ENCODE measurements at places on chromosomes 5 and 9.

GRCh38 chr5:30040488-30041118 lies 1152.9 kb upstream of the CDH6 start:
- peak; percentile 49 for DNase-seq

DNA sequence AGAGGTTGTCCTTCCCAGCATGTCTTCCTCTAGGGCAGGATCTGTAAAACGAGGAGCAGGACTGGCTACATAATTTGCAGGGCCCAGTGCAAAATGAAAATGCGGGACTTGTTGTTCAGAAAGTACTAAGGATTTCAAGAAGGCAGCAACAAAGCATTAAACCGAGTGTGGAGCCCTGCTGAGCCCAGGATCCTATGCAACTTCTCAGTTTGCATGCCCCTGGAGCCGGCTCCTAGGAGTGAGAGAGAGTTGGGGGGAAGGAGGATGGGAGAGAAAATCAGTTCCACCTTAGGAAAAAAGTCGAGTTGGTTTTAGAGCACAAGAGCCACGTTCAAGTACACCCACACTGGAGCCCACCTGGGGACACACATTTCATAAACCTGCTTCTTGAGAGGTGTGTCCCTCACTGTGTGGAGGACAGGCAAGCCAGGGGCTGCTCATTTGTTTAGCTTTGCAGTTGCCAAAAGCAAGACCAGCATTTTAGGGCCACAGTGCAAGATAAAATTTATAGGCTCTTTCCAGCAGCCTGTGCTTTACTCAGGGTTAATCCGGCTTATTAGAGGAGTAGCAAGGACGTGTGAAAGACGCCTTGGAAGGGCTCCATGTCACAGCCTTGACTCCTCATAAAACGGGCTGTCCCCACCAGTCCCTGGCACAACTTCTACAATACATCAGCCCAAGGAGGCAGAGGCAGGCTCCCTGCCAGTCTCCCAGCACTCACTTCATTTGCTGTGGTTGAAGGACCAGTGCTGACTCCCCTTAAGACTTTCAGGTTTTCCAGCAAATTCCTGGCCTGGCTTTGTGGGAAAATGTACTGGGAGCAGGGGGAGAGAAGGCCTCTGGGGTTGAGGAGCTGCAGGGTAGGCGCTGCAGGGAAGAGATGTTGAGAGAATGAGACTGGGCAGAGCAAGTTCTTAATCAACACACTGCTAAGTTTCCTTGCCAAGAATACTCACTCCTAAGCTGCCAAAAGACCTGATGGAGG lies 159.7 kb upstream of the SEMA6A start:
- no peak for DNase-seq

- DNase-seq: no peak
Measured at GRCh38 chr5:7795306-7795705, 55.6 kb downstream of the CFAP90 start.

DNA sequence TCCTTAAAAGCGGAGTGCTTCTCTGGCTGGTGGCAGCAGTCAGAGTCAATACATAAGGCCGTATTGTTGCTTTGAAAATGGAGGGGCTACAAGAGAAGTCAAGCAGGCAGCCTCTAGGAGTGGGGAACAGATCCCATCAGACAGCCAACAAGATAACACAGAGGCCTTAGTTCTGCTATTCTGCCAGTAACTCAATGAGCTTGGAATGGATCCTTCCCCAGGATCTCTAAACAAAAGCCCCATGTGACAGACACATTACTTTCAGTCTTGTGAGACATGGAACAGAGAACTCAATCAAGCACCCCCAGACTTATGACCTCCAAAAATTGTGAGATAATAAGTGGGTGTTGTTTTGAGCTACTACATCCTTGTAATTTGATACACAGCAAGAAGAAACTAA lies 158.6 kb downstream of the RFX3 start:
- DNase-seq: no peak

DNA sequence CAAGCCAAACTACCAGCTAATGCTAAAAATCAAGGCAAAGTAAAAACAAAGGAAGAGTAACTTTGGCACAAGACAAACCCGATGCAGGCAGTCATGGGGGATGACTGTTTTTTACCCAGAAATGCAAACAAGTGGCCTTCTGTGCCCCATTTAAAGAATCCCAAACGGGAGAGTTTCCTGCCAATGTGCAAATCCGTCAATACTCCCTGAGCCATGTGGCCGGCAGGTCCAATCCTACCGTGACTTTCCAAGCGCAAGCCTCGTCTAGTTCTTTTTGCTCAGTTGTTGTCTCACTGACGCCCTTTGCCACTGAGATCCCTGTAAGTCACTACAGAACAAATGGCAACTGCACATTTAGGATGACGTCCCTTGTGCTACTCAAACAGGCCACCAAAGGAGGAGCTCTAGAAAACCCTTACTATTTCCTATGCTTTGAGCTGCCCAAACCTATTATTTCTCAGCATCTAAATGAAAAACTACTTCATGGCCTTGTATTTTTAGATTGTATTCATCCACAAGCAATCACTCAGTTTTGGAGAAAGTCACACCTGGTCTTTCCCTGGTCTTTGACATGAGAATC lies 43.4 kb downstream of the OTULIN start:
- no peak for DNase-seq

DNA sequence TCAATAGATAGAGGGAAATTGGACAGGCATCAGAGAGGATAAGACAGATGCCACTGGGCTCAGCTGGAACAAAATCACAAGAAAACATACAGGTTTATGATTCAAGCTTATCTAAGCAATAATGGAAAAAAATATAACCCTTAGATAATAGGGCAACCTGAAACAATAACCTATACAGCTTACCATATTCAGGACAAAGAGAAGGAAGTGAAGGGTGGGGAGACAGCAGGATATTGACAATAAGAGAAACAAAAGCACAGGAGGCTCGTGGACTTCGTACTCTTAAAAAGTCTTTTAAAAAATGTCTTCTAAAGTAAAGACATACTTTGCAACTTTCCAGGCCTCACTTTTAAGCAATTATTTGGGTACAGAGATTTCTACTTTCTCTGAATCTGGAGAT lies 225.3 kb downstream of the NTRK2 start:
- DNase-seq: no peak

- no peak for DNase-seq
Measured at GRCh38 chr5:150184006-150184405, 5.9 kb upstream of the SLC6A7 start.

GRCh38 chr9:124708633-124709291 lies 62.3 kb downstream of the NR6A1 start:
- no peak for DNase-seq

DNA sequence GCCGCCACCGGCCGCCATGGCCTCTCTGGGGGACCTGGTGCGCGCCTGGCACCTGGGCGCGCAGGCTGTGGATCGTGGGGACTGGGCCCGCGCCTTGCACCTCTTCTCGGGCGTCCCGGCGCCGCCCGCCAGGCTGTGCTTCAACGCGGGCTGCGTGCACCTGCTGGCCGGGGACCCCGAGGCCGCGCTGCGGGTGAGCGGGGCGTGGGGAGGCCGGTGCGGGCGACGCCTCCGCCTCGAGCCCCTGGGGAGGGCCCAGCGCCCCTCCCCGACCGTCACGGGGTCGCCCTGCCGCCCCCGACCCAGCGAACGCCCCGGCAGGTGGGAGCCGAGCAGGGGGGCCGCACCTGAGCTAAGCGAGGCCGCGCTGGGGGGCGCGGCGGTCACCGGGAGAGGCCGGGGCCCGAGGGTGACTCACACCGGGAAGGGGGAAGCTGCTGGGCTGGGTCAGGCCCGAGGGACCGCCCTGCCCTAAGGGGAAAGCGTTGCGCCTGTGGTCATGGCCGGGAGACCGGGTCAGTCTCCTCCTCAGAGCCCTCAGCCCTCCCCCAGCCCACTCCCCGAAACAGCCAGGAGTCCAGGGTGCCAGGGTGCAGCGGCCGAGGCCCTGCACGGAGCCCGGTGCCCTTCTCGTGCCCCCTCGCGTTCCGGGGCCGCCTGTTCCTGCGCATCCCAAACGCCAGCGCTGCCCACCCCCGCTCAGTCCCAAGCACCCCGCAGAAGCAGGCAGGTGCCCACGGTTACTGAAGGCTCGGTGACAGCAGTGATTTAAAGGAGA lies 510 bp downstream of the NOXA1 start:
- DNase-seq: no peak

- DNase-seq: no peak
Measured at GRCh38 chr9:91654527-91654926, 230.9 kb upstream of the NFIL3 start.

- no peak for DNase-seq
Measured at GRCh38 chr9:123065196-123065595, 31.7 kb downstream of the GPR21 start.

DNA sequence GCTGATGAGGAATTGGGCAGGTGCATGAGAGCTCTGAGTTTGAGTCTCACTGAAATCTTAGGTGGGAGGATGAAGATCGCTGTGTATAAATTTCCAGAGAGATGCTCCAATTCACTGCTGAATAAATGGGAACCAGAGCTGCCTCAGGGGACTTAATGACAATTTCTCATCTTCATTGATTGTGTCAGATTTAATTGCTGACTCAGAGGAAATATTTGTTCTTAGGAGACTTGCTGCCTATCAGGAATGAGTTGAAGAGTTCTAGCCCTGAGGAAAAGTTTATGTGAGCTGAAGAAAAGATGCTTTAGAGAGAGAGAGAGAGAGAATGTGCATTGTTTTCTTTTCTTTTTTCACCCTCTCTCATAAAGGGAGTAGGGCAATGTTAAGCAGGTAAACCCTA lies 827.5 kb upstream of the WWC1 start:
- DNase-seq: no peak

GRCh38 chr5:17075236-17075635 lies 139.1 kb upstream of the MYO10 start:
- no peak for DNase-seq

DNA sequence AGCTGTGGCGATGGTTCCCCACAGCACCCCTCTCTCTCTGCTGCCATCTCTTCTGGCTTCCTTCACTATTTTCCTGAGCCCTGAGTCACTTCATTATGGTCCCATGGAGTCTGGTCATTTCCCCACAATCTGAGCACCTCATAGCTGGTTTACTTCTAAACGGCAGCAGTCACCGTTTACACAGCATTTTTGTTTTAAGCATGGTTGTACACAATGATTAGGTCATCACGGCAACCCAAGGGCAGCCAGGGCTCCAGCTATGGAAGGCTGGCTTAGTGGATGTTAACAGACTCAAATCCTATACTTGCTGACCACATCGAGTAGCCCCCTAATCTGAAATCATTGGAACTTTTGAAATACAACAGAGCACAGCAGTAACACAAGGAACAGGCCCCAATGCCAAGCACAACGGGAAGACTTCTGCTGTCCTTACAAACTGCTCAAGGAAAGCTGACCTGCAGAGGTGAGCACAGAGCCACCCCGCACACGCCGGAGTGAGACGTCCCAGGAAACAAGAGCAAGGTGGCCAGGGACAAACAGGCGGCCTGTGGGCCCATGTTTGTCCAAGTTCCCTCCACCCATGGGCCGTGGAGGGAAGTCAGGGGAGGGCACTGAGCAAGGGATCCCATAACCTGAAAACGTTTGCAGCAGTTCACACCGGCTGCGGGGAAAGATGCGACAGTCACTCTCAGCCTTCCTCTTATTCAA lies 22.9 kb downstream of the CAMSAP1 start:
- no peak for DNase-seq

DNA sequence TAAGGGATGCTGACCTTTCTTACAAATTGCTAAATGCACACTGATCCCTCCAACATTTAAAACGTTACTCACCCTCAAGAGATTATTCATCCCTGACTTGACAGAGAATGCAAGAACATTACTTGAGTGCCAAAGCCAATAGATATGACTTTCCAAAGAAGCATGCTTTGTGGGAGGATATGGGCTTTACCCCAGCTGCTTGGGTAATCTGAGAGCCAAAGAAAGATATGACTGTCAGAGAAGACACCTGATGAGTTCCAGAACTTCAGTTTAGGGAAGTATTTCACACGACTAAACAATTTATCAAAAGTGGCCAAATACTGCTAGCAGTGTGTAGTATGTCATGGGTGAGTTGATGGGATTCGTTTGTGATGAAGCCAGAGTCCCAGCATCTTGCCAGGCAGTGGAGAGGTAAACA lies 7.4 kb upstream of the SPDL1 start:
- DNase-seq: no peak

- no peak for DNase-seq
Measured at GRCh38 chr9:116027951-116028350, 125.6 kb upstream of the PAPPA start.

GRCh38 chr5:39100851-39101396 lies 26.7 kb upstream of the RICTOR start:
- DNase-seq: peak; percentile 17

GRCh38 chr9:34521406-34522045 lies 1.3 kb downstream of the ENHO start:
- DNase-seq: no peak

- no peak for DNase-seq
Measured at GRCh38 chr5:61347080-61347479, 15.0 kb downstream of the ZSWIM6 start.

DNA sequence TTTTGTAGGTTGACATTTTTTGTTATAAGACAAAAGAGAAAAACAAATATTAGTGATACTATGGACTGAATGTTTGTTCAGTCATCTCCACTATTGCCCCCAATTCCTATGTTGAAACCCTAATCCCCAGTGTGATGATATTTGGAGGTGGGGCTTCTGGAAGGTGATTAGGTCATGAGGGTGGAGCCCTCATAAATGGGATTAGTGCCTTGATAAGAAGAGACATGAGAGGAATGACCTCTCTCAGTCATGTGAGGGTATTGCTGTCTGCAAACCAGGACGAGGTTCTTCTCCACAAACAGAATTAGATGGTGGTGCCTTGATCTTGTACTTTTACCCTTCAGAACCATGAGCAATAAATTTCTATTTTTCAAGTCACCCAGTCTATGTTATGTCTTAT lies 34.5 kb upstream of the KLF9 start:
- DNase-seq: no peak

DNA sequence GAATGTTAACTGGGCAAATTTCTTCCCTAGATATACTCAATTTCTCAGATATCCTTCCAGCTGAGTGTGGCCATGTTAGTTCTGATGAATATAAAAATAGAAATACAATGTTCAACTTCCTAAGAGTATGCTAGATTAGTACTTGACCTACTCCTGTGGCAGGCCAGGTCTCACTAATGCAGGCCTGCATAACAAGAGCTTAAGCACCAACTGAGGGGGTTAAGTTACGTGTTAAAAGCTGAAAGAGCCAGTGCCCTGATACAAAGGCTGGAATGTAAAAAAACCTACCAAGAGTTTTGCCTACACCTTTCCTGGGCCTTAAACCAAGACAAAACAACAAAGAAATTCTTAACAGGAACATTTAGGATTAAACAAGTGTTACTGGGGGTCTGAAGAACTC lies 102.8 kb downstream of the MRPS30 start:
- no peak for DNase-seq

DNA sequence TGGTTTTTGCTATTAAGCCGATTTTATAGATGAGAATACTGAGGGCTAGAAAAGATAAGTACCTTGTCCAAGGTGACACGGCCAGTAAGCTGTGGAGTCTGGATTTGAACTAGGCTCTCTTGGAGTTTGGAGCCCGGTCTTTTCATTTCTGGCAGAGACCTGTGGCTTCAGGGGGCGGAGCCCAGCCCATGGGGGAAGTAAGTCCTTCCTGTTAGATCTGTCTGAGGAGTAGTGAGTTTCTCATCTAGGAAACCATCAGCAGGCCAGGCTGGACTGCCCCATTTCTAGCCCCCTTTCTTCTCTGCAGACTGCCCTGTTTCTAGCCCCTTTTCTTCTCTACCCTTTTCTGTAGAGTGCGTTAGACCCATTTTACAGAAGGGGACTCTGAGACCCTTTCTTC lies 521 bp upstream of the PTGS1 start:
- DNase-seq: peak; percentile 65

All from KBM-7 (cell line).